ENCODE measurements at places on chromosomes 1 and 21.

GRCh38 chr1:224245188-224245587 lies 62.1 kb downstream of the DEGS1 start:
- DNase-seq = no peak

DNA sequence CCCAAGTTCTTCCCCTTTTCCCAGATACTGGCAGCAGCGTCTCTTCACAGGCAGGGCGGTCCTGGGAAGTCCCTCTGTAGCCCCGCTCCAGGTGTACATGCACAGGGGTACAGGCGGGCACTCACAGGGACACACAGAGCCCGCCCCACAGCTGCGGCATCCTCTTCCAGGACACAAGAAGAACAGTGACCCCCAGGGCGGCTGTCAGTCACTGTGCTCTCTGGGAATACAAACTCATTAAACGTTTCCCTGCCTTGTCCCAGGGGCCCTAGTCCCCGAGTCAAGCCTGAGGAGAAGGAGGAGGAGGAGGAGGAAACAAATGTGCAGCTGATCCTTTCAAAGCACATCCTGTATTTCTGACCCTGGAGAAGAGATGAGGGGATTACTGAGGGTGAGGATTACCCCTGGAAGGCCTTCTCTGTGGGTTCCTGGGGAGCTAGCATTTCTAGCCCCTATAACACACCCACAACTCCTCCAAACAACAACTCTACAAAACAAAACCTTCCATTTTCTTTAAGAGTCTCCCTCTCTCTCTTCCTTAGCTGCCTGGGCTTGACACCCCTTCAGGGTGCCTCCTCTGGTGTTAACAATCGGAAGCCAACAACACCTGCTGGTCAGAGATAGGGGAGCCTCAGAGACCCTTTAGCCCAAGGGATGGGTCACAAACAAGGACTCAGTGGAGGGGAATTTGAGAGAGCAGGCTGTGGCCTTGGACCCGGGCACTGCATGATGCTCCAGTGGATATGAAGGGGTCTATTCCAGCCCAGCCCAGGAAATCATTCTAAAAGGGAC lies 28.4 kb upstream of the DMBX1 start:
- no peak for DNase-seq

- no peak for DNase-seq
Observed at GRCh38 chr1:30754684-30755171, 2.8 kb downstream of the LAPTM5 start.

- no peak for DNase-seq
Observed at GRCh38 chr21:14382486-14382834, 486 bp downstream of the HSPA13 start.

- no peak for DNase-seq
Observed at GRCh38 chr1:67753776-67754525, 69.0 kb downstream of the GADD45A start.

GRCh38 chr1:111219557-111220286 lies 7.8 kb upstream of the CHI3L2 start:
- no peak for DNase-seq

GRCh38 chr21:42855171-42855936 lies 24.0 kb downstream of the WDR4 start:
- no peak for DNase-seq

DNA sequence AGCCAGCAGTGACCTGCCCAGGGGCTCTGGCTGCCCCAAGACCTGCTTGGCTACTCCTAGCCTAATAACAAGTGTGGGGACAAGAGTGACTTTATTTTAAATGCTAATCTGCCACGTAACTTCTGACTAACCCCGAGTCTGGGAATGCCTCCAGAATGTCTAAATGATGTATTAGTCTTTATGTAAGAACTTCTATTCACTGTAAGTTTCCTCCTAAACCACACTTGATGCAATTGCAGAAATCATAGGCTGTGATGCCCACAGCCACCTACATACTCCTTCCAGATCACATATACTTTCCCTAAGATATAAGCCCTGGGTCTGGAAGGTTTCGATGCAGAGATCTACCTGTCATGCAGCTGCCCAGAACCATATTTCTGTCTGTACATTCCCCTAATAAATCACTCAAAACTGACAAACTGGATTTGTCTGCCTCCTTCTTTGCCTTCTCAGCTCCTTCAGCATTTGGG lies 5.9 kb upstream of the VPS45 start:
- DNase-seq = no peak

GRCh38 chr1:225617479-225617878 lies 35.4 kb downstream of the ENAH start:
- no peak for DNase-seq

DNA sequence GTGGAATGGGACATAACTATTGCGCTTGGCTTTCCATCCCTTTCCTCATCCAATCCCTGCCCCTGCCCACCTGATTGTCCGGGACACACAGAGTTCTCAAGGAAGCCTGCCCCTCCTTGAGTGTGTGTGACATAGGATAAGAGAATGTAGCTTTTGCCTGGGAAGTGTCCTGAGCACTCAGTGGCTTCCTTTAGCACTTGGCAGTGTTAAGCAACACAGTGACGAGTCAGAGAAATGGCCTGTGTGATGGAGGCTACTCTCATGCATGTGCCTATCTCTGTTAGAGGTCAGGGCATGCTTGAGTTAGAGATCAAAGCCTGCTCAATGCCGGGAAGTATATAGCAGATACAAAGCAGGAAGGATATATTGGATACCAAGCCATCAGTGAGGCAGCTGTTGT lies 289.5 kb downstream of the SIPA1L2 start:
- DNase-seq = no peak

DNA sequence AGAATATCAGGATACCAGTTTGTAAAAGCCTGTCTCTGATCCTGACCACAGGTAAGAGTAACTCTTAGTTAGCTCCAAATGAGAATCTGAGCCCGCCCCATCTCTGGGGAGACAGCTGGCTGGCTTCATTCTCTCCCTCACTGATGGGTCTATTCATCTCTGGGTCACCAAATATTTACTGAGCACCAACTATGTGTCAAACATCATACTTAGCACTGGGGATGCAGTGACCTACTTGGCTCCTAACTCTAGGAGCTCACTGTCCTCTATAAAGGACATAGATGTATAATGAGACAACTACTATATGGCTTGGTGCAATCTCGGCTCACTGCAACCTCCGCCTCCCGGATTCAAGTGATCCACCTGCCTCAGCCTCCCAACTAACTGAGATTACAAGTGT lies 29.8 kb upstream of the BCL10 start:
- no peak for DNase-seq
